Activated CD4-positive, alpha-beta T cell treated with anti-CD3 and anti-CD28 coated beads for 4 hours (primary cell): ENCODE measurements at places on chromosomes 3 and 15.

DNA sequence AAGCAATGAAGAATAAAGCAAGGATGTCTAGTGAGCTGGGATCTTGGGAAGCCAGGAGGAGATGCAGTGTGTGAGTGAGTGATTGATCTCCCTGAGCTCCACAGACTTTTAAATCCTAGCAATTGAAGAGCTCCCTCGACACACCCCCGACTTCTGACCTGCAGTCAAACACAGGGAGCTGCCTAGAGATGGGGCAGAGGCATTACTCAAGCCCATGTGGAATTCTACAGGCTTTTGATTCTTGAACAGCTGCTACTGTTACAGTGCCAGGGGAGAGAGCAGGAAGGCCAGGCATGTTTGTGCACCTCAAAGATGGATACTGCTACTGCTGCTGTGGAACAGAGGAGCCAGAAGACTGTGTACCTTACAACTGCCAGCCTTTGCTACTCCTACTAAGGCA, 1403.1 kb upstream of the ALCAM start:
- no peak for DNase-seq

GRCh38 chr3:5205165-5205941, 17.8 kb downstream of the EDEM1 start:
- DNase-seq: no peak

GRCh38 chr3:53218131-53218530, 37.7 kb downstream of the TKT start:
- DNase-seq: no peak

GRCh38 chr3:127042634-127043033, 59.7 kb downstream of the PLXNA1 start:
- DNase-seq: no peak

DNA sequence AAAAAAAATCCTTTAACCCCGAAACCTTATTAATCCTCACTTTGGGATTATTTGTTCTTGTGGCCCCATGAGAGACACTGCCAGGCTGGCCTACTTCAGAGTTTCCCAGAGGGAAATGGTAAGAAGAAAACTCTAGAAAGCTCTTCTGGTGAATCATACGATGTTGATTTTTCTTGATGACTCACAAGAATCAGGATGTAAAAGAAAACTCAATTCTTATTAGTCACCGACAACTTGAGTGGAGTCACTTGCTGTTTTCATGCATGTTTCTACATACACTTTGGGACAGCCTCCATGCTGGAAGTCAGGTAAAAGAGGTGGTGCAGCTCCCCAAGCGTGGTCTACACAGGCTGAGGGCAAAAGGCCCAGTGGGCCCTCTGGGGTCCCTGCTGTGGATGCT, 42.8 kb downstream of the MYO5C start:
- DNase-seq: no peak

DNA sequence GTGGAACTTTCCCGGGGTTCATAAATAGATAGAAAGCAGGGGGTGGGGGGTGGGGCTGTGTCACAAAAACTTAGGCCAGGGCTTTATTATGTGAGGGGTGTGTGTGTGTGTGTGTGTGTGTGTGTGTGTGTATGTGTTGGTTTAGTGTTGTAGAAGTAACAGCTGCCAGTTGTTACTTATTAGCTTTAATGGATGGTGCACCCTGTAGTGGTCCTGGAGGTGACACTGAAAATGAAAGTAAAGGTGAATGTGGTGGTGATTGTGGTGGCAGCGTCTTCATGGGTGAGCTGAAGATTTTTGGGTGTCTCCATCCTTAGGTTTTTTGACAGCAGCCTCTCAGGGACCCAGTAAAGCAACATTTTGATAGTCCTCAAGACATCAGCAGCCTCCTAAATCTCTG, 449.9 kb downstream of the PDCD6IP start:
- no peak for DNase-seq

GRCh38 chr3:172272698-172273097, 175.6 kb downstream of the GHSR start:
- no peak for DNase-seq

- peak; percentile 65 for DNase-seq
Observed at GRCh38 chr15:76147906-76148570, 88.3 kb downstream of the TMEM266 start.
